ENCODE measurements at places on chromosomes 5 and 9.

DNA sequence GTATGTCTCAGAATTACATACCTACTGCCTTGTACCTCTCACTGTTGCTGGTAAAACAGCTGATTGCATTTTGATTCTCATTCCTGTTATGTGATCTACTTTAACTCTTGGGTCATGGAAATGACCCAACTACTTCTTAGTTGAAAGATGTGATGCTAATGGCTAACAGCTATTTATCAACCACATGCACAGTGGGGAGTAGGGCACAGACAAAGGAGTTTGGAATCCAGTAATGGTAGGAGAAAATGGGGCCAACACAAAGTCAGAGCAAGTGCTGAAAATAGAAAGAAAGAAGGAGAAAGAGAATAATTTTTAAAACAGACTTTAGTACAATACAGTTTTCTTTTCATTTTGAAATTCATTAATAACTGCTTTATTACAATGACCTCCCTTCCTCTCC lies 241.0 kb downstream of the PTPRD start:
- DNase-seq = no peak

DNA sequence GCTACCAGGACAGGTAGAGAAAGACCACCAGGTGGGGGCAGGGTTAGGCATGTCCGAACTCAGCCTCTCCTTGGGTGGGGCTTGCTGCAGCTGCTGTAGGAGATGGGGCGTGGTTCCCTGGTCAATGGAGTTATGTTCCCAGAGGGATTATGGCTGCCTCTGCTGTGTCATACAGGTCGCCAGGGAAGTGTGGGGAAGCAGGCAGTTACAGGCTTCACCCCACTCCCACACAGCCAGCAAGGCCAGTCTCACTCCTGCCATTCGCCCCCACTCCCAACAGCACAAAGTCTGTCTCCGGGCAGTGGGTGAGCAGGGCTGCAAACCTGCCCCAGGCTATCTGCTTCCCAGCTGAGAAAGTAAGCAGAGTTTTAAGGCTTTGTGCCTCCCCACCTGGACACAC lies 20.0 kb upstream of the CEP72 start:
- DNase-seq = no peak

DNA sequence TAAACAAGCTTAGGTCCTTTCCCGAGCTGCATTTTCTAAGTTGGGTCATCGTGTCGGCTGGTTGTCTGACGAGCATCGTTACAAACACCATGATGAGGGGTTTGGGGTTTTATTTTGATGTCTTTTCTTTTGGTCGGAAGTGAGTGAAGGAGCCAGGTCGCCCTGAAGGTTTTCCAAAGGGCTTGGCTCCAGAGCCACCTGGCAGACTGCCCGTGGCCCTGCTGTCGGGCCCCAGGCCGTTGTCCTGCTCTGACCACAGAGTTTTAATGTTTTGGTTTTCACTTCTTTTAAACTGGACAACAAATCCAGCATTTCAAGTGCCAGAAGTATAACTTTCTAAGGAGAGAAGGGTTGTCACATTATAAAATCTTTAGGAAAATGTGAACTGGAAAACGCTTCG lies 42.3 kb downstream of the TENT4A start:
- no peak for DNase-seq

DNA sequence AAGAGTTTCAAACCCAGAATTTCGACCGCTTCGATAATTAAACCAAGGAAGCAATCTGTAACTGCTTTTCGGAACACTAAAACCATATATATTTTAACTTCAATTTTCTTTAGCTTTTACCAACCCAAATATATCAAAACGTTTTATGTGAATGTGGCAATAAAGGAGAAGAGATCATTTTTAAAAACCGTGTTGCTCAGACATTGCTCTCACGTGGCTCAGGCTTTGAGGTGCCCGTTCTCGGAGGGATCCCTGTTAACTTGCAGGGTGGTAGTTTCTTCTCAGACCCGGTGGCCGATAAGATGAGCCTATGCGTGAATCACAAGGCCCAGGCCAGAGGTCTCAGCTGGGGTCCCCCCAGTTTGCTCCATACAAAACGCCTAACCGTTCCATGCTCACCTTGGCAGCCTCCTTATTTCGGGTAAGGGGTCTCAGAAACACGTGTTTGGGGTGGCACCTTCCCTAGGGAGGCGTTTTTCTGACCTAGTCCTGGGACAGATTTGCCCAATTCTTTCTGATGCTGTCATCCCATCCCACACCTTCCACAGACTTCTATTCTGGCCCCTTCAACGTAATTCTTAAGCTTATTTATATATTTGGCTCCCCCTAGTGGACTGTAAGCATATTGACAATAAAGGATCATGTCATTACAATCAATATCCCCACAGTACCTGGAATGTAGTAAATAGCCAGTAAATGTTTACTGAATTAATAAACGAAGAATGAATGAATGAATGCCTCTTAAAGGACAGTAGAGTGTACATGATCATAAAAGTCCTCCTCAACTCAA lies 48.1 kb downstream of the THBS4 start:
- peak; percentile 81 for DNase-seq

- DNase-seq = peak; percentile 65
Measured at GRCh38 chr5:163503106-163504078, 2.0 kb upstream of the MAT2B start.

DNA sequence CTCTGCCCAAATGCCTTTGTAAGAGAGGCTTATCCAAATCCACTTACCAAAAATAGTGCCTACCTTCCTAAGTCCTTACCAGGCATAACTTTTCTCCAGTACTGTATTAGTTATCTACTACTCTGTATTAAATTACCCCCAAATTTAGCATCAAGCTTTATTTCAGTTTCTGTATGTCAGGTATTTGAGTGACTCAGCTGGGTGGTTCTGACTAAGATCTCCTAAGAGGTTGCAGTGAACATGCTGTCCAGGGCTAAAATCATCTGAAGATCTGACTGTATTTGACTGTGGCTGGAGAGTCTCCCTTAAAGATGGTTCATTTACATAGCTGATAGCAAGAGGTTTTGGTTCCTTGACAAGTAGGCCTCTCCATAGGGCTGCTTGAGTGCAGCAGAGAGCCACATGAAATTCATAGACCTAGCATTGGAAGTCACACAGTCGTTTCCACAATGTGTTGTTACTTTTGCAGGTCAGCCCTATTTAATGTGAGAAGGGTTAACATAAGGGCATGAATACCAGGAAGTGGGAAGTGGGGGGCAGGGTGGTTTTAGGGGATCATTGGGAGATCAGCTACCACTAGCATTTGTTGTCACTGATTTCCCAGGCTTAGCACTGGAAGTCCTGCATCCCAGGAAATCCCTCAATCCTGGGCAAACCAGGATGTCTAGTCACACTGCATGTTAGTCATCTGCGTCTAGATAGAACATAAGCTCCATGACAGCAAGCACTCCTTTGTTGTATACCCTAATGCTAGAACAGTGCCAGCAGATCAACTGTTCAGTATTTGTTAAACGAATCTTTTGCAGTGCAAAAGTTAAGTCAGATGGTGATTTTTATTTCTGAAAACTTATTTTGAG lies 2.0 kb upstream of the ZNF622 start:
- peak; percentile 9 for DNase-seq

DNA sequence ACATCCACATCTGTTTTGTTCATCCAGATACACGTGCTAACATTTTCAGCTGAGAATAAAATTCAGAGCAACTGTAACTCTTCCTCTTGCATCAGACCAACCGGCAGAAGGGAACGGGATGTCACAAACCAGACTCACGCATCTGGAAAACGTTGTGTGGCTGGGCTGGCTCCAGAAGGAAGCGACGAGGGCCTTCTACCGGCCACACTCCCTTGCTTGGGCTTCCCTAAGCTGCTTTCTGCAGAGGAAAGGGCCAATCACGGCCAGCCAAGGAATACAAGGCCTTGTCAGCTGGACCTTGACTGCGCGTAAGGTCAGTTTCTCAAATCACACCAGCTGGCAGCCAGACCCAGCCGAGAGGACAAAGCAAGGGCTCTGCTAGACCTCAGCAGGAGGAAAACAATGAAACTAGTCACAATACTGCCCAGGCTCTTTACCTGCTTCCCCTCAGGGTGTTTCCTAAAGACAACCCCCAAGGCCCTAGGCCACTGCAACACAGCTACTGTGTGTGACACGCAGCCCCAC lies 106.1 kb downstream of the THBS4 start:
- DNase-seq = no peak

DNA sequence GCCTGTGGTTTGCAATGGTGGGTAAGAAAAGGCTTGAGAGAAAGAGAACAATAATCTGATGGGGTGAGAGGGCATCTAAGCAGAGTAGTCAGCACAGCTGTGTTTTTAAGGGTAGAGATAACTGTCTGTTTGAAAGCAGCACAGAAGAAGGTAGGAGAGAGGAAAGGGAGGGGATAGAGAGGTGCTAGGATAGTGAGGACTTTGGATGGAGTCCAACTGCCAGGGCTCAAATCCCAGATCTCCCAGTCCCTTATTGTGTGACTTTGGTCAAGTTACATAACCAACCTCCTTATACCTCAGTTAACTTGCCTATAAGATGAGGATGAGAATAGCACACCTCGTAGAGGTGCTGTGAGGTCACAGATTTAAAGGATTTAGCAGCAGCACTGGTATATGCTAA lies 55.6 kb downstream of the GPR21 start:
- DNase-seq = no peak

- DNase-seq = no peak
Measured at GRCh38 chr9:136093995-136094881, 851 bp downstream of the NACC2 start.

GRCh38 chr5:157331807-157332206 lies 65.9 kb downstream of the CYFIP2 start:
- no peak for DNase-seq

DNA sequence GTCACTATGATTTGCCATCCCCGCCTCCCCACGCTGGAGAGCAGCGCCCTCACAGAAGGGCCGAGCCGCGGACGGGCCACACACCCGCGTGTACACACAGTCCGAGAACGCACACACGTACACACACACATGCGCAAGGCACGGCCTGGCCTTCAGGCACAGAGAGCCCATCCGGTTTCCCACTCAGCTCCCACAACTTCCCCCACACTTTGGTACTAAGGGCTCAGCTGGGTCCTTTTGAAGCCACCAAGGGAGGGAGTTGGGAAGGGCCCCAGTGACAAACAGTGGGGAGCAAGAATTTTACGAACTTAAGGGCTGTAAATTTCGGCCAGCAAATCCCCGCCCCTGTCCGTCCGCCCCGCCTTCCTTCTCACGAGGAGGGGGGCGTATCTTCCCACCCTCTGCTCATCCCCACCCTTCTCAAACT lies 133.3 kb upstream of the HAND1 start:
- DNase-seq = no peak

- DNase-seq = no peak
Measured at GRCh38 chr5:139912804-139913203, 117.2 kb downstream of the PSD2 start.

DNA sequence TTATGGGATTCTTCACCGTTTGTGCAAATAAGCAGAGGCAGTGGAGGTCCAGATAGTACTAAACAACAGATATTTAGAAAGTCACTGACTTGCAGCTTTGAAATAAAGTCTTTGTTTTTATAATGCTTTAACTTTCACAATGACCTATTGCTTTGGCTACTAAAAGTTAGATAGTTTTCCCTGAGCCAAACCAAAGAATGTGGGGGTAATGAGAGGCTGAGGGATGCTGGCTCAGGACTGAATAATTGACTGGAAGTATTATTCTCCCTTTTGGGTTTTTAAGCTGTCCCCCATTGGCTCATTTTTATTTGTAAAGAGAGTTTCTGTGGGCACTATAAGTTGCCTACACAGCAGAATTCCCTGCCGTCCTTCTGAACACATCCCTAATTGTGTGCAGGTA lies 99.2 kb upstream of the ACTBL2 start:
- no peak for DNase-seq

DNA sequence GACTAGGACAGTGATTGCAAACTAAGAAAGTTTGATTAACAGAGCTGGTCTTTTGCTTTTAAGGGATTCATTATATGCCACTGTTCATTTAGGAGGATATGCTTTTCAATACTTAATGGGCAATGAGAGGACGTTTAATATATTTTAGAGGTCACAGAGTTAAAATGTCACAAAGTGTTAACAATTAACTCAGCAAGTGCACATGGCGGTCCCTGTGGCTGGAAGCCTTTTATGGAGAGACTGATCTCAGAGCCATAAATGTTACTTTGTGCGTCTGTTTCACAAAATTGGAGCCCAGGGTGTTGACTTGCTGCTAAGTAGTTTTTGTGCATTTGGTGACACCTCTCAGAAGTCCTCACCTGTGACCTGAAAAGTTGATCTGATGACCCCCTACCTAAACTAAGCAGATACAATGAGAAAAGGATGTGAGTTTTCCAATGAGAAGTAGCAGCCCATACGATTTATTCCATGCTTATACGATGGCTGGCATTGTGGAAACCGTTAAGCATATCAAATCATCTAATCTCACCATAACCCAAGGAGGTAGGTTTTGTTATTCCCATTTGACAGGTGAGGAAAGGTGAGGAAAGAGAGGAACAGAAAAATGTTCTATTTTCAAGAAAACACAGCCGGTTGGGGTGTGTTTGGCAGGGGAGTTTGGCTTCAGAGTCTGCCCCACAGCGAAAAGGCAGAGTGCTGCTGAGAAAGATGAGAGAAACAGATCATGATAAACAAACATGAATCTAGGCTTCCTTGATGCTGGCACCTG lies 64.4 kb downstream of the CMYA5 start:
- DNase-seq = no peak

DNA sequence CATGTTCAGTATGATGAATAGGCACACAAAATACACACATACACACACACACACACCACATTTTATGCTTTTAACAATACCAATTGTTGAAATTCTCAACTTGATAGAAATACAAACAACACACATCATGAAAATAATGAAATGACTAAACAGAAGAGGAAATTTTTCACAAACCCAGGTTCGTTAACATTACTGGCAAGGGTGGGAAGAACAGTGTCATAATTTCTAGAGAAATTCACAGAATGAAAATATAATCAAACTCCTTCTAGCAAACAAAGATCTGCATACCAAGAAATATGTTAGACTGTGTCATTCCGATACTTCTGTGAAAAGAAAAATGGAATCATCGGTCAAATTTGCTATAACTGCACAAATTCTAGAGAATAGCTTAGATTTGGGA lies 41.9 kb downstream of the ST8SIA4 start:
- DNase-seq = no peak

GRCh38 chr5:56941981-56942380 lies 9.9 kb downstream of the MIER3 start:
- DNase-seq = no peak
